ENCODE measurements at places on chromosomes 12 and 14. TPM values are rescaled to one million over a fixed set of nuclear protein-coding genes. Genes with fewer than 3 reads are reported as not detected.

Gene ACOT2
- total RNA-seq = 36.7 TPM

Gene OR4L1
- total RNA-seq = not detected

Gene INSM2
- total RNA-seq = 0.05 TPM

- no peak for DNase-seq
Observed at GRCh38 chr12:120421701-120422100, 16.2 kb upstream of the COX6A1 start.

DNA sequence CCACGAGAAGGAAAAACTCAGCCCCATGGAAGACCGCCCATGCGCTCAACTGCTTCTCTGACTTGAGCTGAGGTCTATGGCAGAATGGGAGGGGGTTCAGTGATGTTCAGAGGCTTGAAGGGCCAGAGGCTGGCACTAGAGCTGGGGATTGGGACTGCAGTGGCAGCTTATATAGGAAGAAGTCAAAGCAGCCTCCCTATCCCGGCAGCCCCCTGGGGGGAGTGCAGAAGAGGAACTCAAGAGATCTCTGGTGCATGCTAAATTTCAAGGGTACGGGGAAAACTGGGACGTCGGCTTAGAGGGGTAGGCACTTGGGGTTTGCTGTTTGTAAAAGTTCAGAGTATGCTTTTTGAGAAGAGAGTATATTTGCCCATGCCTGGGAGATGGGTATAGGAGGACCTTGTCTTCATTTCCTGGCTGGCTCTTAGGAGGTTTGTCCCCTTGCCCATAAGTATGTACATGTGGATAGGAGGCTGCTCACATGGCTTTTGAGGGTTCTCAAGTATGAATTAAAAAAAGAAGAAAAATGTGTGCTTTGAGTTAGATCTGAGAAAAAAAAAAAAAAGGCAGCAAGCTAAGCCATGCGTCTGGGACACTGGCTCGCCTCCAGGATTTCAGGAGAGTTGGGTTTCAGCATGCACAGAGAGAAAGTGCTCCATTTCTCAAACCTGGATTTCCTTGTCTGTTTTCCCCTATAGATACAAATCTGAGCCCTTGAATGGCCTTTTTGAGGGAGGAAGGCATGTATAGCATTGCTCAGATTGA, 3.2 kb upstream of the MEG3 start:
- DNase-seq = no peak
